Amniotic stem cell (primary cell): ENCODE measurements at places on chromosomes 2 and 18.

- DNase-seq: no peak
Observed at GRCh38 chr2:176162911-176163671, 6.0 kb downstream of the HOXD3 start.

- DNase-seq: no peak
Observed at GRCh38 chr18:31646332-31647126, 37.9 kb downstream of the B4GALT6 start.

GRCh38 chr2:120546048-120546864, 189.4 kb upstream of the GLI2 start:
- peak; percentile 89 for DNase-seq

DNA sequence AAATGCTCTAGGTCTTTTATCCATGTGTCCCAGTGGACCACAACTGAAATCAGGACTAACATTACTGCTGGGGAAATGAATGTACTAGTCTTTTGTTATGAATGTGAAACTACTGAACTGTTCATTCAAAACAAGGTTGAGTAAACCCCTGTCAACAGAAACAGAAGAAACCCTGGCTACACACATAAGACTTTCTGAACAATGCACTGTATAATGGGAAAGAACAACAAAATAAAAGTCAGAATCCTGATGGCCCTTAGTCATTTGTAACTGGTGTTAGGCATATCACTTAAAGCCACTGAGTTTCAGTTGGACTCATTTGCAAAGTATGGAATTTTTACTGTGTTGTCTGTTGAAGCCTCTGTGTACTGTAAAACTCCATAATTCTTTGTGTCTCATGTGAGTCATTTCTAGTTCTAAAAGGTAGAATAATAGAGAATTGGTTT, 77.0 kb upstream of the UBXN4 start:
- DNase-seq: no peak

DNA sequence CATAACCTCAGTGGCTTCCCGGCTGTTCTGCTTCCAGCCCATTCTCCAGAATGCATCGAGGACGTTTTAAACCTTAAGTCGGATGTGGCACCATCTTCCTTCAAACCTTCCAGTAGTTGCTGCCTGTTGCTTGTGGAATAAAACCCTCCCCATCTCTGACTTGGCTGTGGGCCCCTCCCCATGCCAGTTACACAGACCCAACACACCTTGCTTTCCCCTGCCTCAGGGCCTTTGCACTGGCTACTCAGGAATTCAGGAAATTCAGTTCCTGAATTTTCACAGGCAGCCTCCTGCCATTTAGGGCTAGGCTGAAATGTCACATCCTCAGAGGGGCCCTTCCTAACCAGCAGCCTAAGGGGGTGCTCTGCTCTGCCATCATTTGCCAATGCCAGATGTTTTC, 5.0 kb upstream of the ADRA2B start:
- DNase-seq: no peak

GRCh38 chr2:223732346-223732745, 105.0 kb downstream of the AP1S3 start:
- DNase-seq: no peak
